IPS DF 6.9 (cell line): ENCODE measurements at places on chromosomes 2 and 18.
A peak's percentile ranks its signal among the peaks of the same experiment; 100 is the strongest.

GRCh38 chr18:59612381-59612780 is 84.8 kb downstream of the CCBE1 start:
- no peak for DNase-seq

- no peak for DNase-seq
Measured at GRCh38 chr2:167863377-167863776, 384.0 kb downstream of the STK39 start.

DNA sequence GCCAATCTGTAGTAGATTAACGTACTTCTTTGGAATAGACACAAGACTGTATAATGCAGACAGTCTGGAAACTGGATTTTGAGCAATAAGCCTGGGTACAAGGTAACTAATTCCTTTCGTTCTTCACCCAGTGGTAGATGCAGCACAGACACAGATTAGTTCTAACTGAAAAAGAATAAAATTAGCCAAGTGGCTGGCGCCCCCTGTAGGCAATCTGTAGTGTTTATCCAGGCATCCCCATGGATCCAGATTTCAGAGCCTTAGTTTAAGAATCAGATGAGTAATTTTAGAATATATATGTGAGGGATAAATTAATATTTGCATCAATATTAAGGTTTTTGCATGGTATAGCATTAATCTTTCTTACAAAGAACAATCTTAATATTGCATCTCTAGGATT is 563.9 kb downstream of the DCC start:
- peak; percentile 27 for DNase-seq

- DNase-seq: no peak
Measured at GRCh38 chr2:136232456-136233172, 114.7 kb upstream of the CXCR4 start.

DNA sequence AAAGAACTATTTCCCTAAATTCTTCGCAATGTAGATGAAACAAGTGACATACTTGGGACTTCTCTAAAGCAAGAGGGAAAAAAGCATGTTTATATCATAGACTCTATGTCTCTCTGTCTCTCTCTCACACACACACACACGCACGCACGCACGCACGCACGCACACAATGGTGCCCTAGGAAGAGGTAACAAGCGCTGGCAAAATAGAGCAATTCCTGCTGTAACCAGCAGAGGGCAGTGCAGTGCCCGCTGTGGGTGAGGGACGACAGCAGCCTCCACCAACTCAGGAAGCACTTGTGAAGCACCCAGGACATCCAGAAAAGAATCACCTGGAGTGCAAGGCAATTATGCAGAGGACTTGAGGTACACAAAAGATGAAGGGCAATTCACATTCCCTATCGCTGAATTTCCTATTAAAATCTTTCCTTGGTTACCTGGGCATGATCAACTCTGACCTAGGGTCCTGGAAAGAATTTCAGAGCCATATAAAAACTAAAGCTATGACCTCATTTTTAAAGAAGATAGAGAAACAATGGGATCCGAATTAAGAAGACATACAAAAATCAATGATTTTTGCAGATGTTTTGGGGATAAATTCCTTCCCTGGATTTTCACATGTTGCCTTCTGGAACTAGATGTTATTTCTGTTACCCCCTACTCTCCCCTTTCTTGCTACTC is 166.4 kb downstream of the PDE11A start:
- peak; percentile 73 for DNase-seq

GRCh38 chr18:55588111-55588869 is at the start of gene TCF4:
Gene TCF4 (minus strand): TSS chr18:55588192. CDS start chr18:55587116, 1,076 bp downstream.
- no peak for DNase-seq
